Adipocyte (in vitro differentiated cells): ENCODE measurements at places on chromosomes 6 and 20.
A peak's percentile ranks its signal among the peaks of the same experiment; 100 is the strongest.

DNA sequence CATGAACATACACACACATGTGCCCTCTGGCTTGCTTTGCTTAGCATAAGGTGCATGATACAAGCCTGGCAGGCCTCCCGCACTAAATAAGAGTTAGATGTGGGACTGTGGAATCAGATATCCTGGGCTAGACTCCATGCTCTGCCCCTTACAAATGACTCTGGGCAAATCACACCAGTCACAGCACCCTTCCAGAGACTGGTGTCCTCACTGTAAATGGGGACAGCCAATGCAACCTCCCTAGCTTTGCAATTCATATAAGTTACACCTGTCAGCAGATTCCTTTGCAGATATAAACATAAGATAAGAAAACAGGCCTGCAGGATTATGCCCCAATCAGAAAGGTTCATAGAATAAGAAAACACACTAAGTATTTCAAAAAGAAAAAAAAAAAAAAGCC, 174.1 kb downstream of the PTPRT start:
- DNase-seq: no peak

DNA sequence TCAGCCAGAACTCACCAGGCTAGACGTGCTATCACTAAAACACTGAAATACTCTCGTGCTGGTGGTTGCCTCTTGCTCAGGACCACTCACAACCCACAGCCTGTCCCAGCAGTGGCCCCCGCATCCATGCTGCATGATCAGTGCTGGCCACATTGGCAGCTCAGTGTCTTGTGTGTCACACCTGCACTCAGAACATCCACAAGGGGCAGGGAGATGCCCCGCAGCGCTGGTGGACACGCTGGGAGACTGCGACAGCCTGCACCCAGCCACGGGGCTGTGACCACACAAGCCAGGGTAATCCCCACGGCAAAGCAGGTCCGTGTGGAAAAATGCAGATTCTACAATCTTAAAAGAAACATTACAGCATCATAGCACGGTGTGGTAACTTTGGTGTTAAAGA, 23.9 kb upstream of the APMAP start:
- DNase-seq: no peak

GRCh38 chr20:59512651-59513050, 91.7 kb upstream of the PHACTR3 start:
- no peak for DNase-seq

DNA sequence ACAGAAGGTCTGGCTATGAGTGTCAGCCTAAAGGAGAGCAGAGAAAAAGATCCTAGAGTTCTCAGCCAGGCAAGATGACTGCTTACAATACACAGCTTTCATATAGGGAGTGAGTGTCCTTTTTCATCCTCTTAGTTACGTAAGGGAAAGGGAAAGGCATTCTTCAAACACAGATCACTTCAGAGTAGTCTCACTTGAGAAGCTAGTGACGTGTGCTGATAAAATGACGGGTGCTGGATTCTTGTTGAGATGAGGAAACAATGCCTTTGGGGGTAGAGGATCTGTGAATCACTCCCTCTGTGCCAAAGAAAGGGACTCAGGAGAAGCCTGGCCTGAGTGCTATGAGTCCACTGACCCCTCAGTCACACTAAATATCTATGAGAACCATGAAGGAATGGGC, 117.3 kb downstream of the QRSL1 start:
- DNase-seq: peak; percentile 44

DNA sequence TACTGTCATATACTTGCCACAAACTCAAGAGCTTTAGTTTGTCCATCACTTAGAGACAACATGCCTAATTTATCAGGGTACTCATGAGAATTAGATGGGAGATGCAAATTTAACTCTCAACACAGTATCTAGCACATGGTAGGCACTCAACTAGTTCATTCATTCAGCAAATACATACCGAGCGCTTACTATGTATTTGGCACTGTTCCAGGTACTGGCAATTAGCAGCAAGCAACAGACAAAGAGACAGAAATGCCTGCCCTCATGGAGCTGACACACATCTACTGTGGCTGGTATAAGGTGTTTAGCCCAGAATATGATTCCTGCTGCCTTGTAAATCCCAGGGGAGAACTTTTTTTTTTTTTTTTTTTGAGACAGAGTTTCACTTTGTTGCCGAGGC, 4.8 kb downstream of the MICAL1 start:
- DNase-seq: no peak

GRCh38 chr6:39818695-39819094, 26.5 kb downstream of the DAAM2 start:
- DNase-seq: peak; percentile 70

DNA sequence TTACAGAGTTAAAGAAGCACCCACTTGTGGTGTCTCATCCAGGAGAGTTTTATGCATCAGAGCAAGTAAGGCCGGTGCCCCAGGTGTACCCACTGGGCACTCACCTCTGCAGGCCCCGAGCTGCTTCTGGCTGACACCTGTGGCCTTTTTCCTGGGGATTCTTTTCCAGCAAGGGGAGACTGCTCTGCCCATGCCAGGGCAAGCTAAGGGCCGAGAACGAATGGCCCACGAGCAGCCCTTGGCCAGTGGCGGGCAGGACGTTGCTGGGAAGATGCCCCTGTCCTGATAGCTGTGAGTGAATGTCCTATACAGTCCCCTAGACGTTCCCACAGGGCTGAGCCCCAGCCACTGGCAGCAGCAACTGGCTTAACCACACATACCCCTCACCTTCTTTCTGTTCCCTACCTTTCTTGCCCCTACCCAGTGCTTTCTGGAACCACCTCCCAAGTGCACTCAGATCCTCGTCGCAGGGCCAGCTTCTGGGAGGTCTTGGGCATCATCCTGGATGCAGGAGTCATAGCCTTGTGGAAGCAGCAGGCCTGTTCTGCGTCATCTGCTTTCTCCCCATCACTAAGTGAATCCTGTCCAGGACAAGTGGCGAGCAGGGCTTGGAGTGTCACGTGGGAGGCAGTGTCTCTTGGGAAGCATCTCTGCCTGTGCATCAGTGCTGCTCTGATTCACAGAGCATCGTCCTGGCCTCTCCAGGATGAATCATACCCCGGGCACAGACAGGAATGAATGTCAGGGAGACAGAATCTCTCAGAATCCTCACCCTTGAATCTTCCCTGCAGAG, 32.5 kb downstream of the SYNDIG1 start:
- DNase-seq: peak; percentile 32

DNA sequence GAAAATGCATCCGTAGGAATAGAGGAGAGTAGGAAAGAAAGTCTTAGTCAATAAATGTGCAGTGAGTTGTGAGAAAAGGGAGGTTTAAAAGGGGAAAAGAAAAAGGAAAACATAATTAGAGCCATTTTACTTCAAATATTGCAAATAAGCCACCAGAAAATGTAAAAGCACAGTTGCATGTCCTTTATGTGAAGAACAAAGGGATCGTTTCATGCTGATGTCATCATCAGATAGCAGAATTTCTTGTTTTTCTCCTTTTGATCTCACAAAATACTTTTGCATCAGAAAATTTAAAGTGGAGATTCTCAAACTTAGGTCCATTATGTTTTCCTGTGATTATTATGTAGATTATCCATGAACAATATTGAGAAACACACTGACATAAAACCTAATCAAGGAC, 166.7 kb downstream of the HAO1 start:
- DNase-seq: no peak

DNA sequence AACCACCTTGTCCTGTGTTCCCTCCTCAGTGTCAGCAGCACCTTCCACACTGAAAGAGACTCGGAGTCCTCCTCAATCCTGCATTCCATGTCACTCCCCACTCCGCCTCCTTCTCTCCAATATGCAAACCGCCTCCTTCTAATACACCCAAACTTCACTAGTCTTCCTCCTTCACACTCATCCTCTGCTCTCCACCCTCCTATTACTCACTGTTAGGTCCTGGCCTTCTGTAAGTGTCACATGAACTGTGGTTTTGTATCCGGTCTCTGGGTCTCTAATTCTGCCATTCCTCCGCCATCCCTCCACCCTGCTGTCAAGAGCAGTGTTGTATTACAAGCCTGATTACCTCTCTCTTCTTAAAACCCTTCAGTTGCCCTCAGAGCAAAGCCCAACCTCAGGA, 200.5 kb upstream of the CDYL start:
- DNase-seq: no peak

GRCh38 chr6:39910164-39910563, 24.1 kb downstream of the MOCS1 start:
- no peak for DNase-seq

GRCh38 chr20:33697129-33697528, 10.9 kb upstream of the E2F1 start:
- DNase-seq: peak; percentile 90

DNA sequence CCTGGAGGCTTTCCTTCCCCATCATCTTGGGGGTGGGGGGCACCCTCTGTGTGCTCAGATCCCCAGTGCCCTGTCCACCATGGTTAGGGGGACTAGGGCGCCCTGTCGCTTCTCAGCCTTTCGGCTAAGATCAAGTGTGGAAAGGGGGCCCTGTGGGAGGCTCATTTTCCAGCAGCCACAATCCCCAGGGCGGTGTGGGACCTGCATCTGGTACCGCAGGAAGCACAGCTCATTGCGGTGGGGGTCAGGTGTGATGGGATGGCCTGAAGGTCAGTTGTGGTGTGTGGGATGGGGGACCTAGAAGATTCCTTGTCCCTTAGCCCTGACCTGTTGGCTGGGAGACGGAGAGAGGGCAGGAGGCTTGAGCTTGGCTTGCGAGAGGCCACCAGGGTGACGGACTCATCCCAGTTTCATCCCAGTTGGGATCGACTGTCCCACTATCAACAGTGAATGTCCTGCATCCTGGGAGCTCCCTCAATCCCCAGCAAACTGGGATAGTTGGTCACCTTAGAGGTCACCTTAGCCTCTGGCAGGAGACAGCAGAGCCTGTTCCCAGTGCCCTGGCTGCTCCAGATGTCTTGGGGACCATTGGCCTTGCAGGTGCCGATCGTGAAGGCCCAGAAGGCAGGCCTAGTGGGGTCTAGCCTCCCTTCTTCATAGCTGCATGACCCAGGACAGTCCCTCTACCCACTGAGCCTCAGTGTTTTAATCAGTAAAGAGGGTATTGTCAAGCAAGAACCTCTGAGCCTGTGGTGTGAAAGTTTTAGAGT, 64.5 kb upstream of the PMEPA1 start:
- no peak for DNase-seq

DNA sequence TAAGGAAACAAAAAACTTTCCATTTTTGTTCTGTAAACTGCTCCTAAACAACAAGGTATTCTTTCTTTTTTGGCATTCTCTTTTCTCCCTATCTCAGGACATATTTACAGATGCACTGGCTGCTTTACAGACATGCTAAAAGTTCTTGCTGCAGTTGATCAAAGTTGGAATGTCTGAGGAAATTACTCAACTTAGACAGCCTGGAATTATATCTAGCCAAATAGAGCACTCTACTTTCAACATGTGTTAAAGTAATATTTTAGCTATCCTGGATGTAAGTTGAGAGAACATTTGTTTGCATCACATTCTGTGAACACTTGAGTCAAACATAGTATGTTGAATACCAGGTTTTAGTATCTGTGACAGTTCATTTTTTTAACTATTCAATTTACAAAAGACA, 24.8 kb downstream of the TASP1 start:
- peak; percentile 63 for DNase-seq

DNA sequence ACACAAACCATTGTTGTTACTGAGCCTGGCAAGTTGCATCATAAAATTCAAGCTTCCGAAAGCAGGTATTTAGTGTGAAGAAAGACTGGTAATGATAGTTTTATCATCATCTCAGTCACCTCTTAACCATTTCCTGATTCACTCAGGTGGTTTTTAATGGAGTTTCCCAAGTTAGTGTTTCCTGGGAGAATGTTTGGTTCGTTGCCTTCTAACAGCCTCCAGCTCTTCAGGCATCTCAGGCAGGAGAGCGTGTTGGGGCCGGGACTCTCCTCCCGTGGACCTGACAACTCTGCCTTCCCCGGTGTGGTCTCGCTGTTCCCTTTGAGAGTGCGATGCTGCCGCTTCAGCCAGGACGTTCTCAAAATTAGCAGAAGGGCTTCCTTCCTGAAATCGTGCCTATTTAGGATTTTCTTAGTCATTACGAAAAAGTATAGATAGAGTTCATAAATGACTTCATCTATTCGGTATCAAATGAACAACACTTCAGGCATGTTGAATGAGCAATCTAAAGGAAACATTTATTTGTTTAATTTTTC, 105.0 kb upstream of the QKI start:
- DNase-seq: no peak

- peak; percentile 71 for DNase-seq
Measured at GRCh38 chr6:150025201-150025917, at the start of gene RAET1L. RAET1L (minus strand) TSS chr6:150025532; CDS start chr6:150025471, 61 bp downstream.

DNA sequence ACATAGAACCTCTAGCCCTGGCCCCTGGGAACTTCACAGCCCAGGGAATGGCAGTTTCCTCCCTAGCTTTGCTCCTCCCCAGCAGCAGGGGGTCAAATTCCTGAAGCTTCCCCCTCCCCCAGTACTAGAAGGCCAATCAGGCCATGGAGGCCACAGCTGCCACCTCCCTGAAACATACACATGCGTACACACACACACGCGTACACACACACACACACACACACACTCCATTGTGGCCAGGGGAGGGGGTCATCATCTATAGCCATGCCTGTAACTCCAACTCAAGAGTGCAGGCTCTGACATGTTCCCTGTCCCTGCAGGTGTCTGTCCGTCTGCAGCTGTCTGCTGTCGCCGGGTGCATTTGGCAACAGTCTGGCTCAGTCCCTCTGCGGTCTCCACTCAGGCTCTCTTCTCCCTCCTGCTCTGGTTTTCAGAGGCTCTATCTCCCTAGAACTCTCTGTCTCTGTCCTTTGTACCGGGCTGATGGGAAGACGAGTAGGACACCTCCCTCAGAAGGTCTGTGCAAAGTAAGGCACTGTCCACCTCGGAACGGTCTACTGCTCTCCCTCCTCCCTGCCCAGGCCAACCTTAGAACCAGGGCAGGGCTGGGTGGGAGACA, 1.4 kb downstream of the LRFN2 start:
- DNase-seq: no peak

GRCh38 chr6:99165838-99166237, 183.6 kb downstream of the FAXC start:
- DNase-seq: no peak

DNA sequence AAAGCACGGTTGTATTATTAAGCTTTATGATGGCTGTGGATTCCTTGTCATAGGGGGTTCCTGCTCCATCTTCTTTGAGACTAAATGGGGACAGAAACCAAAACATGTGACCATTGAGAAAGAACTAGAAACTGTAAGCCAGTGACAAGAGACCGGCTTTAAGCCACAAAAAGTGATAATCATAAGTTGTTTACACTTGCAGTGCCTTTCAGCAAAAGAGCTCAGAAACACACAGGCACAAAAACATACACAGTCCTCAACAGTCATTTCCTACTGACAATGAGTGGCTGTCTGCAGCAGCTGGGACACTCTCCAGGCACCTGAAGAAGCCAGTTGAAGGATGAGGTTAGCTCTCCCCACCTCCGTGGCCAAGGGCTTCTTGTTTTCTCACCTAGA, 20.0 kb upstream of the UBE2J1 start:
- no peak for DNase-seq

GRCh38 chr6:52130440-52130839, 43.0 kb upstream of the PKHD1 start:
- DNase-seq: peak; percentile 4
